ENCODE measurements at places on chromosomes 6 and 20.
A peak's percentile ranks its signal among the peaks of the same experiment; 100 is the strongest.

- peak; percentile 21 for DNase-seq
Observed at GRCh38 chr6:129251669-129252376, 368.9 kb downstream of the LAMA2 start.

- peak; percentile 94 for DNase-seq
Observed at GRCh38 chr20:38286586-38287531, 17.1 kb upstream of the BPI start.

DNA sequence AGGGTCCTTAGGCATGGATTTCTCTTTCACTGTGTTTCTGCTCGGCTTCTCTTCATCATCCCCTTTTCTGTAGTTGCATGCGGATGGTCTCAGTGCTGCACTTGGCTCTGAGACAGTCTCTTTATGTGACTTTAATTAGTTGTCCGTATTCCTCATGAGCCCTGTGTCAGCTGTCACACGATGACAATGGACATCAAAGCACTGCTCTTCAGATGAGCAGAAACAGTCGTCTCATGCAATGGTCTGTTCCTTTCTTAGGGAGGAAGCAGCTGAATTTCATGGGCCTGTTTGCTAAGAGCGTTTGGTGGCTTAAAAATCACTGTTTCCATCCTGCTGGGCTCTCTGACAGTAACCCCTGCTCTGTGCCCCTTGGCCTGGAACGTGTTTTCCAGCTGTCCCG is 64.9 kb downstream of the SYTL3 start:
- DNase-seq, result no peak

DNA sequence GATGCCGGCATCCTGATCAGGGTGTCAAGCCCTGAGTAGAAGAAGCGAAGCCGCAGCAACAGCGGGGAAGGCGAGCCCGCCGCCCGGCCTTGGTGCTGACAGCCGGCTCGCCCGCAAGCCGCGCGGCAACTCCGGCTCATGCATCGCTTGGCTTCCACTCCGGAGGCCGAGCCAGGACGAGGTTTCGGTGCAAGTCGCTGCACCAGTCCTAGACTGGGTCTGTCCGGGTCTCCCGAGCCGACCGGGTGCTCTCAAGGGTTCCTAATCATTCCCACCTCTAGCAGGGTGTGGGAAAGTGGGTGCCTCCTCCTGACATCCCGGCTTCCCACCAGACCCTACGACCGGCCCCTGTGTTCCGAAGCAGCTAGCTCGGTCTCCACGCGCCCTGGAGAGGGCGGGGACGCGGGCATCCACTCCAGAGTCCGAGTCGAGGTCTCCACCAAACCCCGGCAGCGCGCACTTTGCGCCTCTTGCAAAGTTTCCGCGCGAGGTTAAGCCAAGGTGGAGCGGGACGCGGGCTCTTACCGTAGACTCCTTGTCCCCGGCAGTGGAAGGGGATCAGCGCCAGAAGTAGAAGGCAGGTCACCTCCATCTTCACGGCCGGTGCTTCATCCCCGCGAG is 1.4 kb downstream of the MDGA1 start:
- no peak for DNase-seq

DNA sequence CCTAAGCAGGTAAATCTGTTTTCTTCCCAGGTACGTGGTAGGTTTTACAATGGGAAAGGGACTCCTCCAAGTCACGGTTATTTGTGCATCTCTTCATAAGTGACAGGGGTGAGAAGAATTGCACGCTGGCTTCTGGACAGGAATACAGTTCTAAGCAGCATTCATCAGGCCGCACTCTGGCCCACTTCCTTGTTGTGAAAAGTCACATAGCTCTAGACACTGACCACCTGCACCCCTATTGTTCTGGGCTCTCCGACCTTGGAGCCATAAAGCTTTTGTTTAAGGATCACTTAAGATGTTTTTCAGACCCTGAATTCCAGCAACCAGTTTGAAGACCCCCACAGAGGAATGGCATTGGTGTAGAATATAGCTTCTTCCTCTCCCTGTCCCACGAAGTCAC is 31.4 kb downstream of the RAMACL start:
- DNase-seq, result no peak
